Stimulated activated CD8-positive, alpha-beta memory T cell treated with anti-CD3 and anti-CD28 coated beads, Interleukin-2, amount 100 ng/mL, for 1 hour (primary cell): ENCODE measurements at places on chromosomes 3 and 15.

DNA sequence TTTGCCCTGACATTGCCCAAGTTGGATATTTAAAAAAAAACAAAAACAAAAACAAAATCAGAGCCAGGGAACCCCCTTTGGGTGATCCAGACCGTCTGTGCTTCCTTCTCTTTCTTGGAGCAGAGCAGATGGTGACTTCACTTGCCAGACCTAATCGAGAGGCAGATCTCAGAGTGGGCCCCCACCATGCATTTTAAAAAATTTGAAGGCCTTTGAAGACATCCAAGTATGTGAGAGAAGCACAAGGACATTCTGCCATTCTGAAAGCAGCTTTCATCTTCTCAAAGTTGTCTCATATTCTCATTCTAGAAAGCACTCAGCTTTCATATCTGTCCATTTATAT is 93.3 kb downstream of the SV2B start:
- DNase-seq, result no peak

DNA sequence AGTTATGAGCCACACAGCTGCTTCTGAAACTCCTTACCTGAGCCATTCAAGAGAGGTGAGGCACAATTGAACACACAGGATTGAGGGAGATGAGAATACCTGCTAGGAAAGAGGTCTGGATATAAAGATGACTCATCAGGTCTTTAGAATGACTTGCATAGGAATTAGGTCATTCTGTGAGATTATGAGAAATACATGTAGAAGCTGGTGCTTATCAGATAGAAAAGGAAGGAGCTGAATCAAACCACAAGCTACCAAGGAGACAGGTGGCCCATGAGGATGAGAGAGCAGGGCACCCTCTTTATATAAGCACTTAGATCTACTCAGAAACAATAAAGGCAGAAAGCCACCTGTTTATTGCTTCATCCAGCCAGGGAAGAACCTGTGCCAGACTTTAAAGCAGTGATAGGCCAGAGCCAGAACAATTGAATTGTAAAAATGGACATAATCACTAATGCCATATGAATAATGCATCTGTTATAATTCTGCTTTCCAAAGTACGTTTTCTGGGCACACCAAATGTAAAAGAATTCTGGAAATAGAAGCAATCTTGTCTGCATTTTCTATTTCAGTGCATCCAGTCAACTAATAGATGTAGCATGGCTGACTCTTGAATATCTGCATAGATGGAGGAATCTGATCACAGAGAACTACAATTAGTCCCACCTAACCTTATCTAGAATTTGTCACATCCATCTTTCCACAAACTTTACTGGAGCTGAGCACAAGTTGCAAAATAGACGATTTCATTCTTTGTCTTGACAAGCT is 74.9 kb downstream of the PIK3R4 start:
- no peak for DNase-seq

DNA sequence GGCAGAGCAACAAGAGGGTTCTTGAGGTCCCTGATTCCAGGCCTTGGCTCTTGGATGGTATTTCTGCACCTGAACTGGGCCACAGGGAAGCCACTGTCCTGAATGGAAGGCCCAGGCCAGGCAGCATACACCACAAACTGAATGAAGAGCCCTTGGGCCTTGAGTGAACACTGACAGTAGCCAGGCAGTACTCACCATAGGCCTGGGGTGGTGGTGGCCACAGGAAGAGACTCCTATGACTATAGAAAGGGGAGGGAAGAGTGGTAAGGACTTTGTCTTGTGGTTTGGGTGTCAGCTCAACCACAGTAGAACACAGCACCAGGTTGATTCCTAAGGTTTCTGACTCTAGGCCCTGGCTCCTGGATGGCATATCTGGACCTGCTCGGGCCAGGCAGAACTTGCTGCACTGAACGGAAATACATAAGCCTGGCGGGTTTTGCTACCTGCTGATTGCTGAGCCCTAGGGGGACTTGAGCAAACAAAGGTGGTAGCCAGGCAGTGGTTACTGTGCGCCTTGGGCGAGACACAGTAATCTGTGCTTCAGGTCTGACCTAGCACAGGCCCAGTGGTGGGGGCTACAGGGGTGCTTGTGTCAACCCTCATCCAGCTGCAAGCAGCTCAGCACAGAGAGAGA is 241.4 kb downstream of the ISL2 start:
- DNase-seq, result no peak

DNA sequence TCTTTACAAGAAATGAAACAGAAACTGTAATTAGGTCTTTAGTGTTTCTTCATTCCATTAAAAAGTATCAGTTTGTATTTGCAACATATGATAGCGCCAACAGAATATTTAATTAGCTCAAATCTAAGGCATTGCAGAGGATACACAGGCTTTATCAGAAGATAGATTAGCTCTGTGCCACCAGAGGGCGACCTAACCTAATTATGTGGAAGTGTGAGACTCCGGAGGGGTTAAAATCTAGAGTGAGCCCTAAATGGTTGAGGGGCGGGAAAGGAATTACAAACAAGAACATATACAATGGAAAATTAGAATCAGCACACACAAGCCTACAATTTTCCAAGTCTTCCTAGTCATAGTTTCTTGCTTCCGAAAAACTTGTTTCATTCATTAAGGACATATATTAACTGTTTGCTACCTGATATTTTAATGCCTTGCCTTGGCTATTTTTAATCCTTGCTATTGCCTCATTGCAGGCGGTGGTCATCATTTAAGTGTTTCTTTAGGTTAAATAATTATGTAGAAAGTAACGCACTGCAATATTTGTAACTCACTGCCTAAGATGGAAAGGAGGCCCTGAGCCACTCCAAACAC is 18.0 kb upstream of the RYR3 start:
- DNase-seq, result no peak

DNA sequence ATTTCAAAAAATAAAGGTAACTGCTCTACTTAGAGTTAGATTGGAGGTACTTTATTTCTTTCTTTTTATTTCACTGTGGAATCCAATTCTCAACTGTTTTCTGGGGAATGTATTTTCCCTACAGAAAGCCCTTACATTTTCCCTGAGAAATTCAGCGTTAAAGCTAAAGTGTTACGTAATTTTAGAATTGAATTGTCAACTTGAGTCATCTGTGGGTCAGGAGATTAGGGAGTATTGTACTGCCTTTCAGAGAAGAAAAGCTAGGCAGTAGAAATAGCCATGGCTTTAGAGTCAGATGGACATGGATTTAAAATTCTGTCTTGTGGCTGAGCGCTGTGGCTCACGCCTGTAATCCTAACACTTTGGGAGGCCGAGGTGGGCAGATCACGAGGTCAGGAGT is 728.6 kb downstream of the ROBO1 start:
- DNase-seq, result no peak

GRCh38 chr3:153752405-153753027 is 368.7 kb upstream of the ARHGEF26 start:
- no peak for DNase-seq

DNA sequence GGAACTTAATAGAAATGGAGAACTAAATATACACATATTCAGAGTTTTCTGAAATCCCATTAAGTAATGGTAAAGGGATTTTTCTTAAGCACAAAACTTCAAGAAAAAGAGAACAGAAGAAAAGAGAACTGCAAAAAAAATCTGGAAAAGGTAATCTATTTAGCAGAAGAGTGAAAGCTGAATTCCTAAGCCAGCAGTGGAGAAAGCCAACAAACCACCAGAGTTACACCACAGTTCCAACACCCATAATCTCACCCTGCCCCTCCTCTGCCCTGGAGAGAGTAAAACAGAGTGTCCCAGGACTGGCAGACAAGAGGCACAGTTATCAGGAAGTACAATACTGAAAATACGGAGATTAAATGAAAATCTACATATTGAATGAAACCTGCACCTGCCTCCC is 29.4 kb downstream of the TP53BP1 start:
- no peak for DNase-seq
